Hematopoietic multipotent progenitor cell treated with erythropoietin and hydrocortisone succinate and interleukin-3 and kit ligand, for 17 days (in vitro differentiated cells): ENCODE measurements at places on chromosomes 2 and 18.

GRCh38 chr2:172462373-172462848, 35.0 kb downstream of the ITGA6 start:
- DNase-seq, result no peak

- DNase-seq, result no peak
Measured at GRCh38 chr2:225196579-225196978, 154.3 kb upstream of the DOCK10 start.

DNA sequence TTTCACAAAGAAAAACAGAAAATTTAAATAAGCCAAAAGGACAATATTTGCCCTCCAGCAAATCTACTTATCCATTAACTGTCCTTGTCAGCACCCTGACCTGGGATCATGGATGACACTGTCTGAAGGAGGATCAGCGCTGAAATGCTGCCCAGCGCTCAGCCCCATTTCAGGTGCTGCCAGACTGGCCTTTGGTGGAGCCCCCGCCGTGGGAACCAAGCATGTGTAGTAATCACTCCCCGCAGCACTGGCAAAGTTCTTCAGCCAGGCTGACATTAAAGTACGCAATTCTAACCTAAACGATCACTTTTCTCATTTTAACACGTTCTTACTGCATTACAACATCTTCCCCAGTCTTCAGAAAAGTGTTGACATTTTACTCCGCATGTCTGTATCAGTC, 108.6 kb upstream of the GPC1 start:
- DNase-seq, result no peak

DNA sequence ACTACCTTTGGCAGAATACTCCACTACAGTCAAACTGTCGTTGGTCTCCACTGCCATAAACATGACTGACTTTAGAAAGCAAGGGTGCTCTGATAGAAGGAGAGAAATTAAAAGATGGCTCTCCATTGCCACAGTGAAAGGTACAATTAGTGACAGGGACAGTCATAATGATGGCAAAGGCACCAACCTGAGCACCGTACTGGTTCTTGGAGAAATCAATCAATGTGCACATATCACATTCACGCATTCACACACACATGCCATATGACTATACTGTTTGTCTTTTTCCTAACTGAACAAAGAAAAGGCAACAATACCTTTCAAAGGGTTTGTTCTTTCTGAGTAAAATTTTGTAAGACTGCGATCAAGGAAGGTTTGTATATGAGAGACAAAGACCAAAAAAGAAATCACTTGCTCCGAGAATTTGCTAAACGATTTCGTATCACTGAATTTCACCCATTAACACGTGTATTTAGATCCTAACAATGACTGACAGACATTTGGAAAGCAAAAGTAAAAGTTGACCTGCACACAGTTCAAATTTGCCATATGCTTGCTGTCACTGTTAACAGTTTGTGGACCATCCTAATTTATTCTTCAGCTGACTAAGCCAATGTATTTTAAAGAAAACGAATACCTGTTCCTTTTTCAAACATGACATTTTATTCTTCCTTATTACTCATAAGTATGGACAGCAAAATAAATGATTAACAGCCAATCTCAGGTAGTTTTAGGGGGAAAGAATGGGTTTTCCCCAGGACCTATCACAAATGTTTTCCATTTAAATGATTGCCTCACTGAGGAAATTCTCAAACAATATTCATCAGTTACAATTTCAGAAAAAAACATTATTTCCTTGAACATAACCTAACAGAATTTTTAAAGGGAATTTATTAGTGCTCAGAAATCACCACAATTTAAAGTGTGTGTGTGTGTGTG, 644.4 kb downstream of the ZEB2 start:
- no peak for DNase-seq

DNA sequence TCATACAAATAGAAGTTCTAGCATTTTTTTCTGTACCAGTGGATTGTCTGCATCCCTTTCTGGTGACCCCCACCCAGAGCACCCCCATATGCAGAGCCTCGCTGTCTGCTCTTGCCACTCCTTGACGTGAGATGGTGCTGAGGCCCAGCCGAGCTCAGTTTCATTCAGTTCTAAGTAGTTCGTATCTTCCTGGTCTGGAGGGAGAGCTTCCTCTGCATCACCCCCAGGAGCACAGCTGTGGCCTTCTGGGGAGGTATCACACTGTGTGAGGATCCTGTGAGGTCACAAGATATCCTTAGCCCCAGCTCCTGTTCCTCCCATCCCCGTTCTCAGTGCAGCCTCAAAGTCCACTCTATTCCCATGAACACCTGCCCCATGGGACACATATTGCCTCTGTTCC, 132.7 kb downstream of the PTGR3 start:
- DNase-seq, result no peak

DNA sequence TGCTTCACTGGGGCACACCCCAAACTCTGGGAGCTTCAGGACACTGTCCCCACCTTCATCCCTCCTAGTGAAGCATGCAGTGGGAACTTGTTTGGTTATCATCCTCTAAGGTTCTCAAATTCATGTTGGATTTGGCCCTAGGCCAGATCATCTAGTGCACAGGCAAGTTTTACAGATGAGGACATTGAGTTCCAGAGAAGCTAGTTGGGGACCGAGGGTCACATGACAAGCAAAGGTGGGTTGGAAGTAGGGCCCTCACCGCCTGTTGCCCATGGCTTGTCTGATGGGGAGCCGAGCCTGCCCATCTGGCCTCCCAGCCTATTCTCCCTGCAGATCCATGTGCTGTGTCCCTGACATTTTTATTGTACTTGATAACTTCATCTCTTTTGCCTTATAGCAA, 2.8 kb downstream of the PRKCE start:
- DNase-seq, result no peak

- no peak for DNase-seq
Measured at GRCh38 chr2:6310256-6311215, 555.2 kb downstream of the CMPK2 start.

DNA sequence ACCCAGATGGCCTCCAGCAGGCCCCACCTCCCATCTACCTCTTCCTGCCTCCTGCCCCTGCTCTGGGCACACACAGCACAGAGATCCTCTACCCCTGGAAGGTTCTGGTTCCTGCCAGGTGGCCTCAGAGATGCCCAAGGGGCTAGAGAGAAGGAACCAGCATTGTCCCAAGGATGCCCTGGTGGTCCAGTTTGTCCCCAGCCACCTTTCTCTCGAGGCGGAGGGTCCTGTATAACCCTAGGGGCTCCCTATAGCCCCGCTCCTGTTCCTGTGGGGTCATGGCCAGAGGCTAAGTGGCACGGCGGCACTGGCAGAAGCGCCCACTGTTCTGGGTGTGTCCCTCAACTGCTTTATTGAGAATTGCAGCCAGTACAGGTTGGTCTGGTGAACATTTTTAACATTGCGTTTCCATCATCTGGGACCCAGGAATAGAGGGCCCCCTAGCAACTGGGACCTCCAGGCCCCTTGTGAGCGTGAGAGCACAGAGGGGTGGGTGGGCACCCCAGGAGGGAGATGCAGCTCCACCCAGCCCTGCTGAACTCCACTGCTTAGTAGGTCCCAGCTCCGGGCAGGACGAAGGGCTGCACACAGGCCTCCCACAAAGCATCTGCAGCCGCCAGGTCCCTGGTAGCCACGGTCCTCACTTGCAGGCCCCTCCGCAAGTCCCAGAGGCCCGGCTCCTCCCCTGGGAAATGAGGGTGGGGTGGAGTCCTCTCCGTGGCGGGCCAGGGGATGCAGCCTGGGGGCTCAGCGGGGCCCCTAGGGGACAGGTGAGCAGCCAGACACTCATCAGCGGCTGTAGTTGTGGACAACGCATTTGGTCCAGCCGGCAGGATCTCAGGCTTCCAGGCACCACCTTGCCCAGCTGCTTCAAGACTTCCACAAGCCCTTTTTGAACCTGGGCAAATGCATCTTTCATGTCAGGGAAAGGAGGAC, 33.1 kb downstream of the GPC1 start:
- no peak for DNase-seq

GRCh38 chr2:150178591-150178990, 308.9 kb downstream of the RND3 start:
- no peak for DNase-seq

GRCh38 chr2:230890646-230891045, 25.9 kb downstream of the ITM2C start:
- no peak for DNase-seq

- DNase-seq, result no peak
Measured at GRCh38 chr2:60602388-60602787, 48.9 kb upstream of the BCL11A start.

GRCh38 chr18:59208602-59209125, 11.3 kb upstream of the GRP start:
- no peak for DNase-seq
